Smooth muscle cell of trachea (primary cell): ENCODE measurements at places on chromosomes 13 and 19. TPM values are rescaled to one million over a fixed set of nuclear protein-coding genes. Genes with fewer than 3 reads are reported as not detected.

Gene ZNF737
- 10.1 and 12.5 TPM in 2 replicates for total RNA-seq

Gene PNMA8B
- total RNA-seq, result 2.8 and 5.6 TPM in 2 replicates

Gene SHISA2
- total RNA-seq, result under 0.01 TPM in 2 replicates

Gene CGB2
- not detected in 2 replicates for total RNA-seq

Gene ZNF599
- total RNA-seq, result 8.8 and 9.5 TPM in 2 replicates
